ENCODE measurements at places on chromosomes 4 and X.

- no peak for DNase-seq
These were observed 378.9 kb downstream of the PPP1R2C start for GRCh38 chrX:42398967-42399631.

DNA sequence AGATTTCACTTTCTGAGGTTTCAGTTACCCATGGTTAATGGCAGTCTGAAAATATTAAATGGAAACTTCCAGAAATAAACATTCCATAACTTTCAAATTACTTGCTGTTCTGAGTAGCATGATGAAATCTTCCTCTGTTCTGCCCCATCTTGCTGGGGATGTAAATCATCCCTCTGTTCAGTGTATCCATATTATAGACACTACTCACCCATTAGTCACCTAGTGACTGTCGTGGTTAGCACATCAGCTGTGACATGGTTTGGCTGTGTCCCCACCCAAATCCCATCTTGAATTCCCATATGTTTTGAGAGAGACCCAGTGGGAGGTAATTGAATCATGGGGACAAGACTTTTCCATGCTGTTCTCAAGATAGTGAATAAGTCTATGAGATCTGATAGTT is 125.5 kb upstream of the GIMD1 start:
- no peak for DNase-seq

- no peak for DNase-seq
These were observed 103.6 kb downstream of the UCHL1 start for GRCh38 chr4:41360214-41360920.

DNA sequence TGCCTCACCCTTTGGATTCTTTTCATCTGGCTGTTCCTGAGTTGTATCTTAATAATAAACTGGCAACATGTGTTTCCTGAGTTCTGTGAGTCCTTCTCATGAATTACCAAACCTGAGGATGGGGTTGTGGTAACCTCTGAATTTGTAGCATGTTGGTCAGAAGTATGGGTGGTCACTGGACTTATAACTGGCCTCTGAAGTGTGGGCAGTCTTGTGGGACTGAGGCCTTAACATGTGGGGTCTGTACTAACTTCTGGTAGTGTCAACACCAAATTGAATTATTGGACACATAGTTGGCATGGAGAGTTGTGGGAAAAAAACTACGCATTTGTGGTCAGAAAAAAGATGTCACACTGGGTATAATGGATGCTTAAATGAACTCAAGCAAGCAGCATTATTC is 45.0 kb upstream of the TNIP3 start:
- DNase-seq = no peak

- no peak for DNase-seq
These were observed 15.8 kb upstream of the RGS12 start for GRCh38 chr4:3276986-3277385.

- DNase-seq = no peak
These were observed 89.9 kb downstream of the GPC4 start for GRCh38 chrX:133325422-133325821.

DNA sequence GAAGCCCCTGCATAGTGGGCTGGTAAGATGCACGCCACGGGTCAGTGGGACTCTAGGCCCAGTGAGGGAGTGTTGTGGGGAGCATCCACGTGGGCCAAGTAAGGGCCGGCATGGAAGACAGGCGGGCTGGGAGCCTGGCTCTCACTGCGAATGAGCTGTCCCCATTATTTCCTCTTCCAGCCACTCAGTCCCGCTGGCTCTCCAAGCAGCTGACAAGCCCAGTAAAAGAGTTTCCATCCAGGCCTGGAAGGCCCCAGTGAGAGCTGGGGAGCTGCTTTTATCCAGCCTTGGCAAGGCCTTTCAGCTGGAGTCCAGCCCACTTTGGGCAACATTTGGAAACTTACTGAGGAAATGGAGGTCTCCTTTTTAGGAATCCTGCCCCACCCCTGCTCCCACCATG is 24.9 kb downstream of the APLN start:
- DNase-seq = no peak

DNA sequence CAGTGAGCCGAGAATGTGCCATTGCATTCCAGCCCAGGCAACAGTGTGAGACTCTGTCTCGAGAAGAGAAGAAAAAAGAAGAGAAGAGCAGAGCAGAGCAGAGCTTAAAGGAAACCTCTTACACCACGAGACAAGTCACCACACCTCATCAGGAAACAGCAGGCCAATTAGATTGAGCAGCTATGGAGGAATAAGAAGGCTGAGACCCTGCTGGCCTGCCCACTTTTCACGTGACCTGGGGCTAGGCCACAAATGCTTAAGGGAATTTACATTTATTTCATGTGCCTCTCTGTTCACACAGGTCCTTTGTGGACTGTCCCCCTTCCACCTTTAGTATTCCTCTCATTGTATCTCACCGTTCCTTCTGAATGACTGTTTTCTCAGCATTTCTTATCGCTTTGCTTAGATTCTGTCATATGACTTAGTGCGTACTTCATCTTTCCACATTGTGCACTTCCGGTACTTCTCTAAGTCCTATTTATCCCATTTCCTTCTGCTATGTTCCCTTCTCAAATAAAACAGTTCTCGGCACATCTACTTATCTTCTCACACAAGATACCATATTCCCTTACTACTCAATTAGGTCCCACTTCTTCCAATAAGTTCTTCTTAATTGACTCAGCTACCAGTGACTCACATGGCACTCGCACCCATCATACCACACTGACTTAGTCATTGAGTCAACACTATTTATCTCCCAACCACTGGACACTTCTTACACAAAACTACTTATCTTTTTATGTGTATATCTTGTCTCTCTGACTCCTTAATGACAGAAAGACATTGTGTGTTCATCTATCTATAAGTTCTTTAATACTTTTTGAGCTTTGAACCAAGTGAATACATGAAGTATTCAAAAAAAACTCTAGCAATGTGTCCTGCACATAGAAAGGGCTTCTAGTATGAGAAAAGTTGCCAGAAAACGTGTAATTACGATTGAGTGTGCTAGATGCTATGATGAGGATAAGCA is 11.0 kb downstream of the CUL4B start:
- no peak for DNase-seq

DNA sequence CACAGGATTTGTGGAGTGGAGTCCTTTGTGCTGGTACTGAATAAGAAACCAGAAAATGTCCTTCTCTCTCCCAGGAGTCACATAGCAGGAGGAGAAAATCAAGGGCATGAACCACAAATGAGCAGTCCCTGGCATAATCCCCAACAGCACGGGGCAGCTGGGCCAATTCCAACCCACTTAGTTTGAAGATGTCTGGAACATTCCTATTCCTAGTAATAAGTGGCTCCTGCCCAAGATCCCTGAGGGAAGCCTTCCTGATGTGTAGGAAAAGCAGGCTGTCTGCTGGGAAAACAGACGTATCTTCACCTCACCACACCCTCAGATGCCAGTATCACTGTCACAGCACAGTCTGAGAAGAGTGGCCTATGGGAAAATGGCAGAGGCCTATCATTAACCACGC is 182.8 kb upstream of the MAP3K15 start:
- DNase-seq = no peak

DNA sequence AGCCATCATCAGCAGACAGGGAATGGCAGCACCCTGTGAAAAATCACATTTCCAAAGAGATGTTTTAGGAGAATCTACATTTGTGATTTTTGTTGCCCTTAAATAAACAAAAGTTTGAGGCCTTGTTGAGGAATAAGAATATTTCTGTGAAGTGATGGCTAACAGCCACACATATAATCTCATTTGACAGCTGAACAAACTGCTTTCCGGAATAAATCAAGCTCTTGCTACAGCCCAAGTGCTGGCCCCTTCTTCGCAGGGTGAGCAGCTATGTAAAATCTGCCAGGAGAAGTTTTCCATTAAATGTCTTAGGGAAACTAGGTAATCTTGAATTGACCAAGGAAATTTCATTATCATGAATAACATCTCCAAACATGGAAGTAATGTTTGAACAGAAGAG is 106.4 kb upstream of the GPM6B start:
- no peak for DNase-seq

DNA sequence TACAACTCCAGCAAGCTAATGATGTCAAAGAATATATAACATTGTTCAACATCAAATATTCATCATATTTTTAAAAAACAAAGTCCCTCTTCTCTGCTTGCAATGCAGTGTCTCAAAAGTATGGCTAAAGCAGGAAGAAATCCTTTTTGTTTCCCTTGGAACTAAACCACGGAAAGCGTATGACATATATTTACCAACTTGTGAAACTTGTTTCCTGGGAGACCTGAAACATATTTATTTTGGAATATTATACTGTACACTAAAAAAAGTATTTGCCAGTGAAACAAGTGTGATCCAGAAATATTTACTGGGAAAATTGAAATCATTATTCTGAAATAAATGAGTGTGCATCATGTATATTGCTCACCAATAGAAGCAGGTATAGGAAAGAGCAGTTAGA is 156.0 kb upstream of the ANKRD50 start:
- DNase-seq = no peak

DNA sequence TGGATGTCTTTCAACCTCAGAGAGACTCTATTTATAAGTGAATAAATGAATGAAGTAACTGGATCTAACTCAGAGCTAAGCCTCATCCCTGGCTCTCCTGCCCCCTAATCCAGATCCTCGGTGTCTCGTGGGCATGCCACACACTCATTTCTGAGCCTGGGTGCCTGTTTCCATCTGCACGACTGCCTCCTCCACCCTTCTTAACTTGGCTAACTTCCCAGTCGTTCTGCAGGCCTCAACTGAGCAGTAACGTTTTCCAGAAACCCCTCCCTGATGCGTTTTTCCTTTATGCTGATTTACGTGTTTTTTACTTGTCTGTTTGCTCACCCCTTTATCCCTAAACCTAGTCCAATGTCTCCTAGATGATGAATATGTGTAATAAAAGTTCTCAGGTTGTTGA is 186.9 kb upstream of the HS3ST1 start:
- DNase-seq = no peak

GRCh38 chrX:53047228-53047627 is 1.4 kb upstream of the GPR173 start:
- no peak for DNase-seq

DNA sequence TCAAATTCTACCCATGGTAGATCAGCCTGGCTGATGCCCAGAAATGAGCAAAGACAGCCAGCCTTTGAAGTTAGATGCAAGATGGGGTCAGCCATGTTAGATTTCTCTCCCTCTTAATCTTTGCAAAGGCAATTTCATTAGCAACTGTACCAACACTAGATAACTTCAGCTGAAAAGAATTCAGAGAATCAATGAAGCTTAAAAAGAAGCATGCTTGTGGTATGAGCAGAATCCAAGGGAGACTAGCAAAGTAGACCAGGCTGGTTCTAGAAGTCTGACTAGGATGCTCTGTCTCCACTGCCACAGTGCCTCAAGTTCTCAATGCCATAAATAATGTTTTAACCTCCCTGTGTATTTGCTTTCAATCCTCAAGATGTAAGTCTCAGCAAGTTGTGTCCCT is 247.3 kb downstream of the SLC7A11 start:
- DNase-seq = no peak

DNA sequence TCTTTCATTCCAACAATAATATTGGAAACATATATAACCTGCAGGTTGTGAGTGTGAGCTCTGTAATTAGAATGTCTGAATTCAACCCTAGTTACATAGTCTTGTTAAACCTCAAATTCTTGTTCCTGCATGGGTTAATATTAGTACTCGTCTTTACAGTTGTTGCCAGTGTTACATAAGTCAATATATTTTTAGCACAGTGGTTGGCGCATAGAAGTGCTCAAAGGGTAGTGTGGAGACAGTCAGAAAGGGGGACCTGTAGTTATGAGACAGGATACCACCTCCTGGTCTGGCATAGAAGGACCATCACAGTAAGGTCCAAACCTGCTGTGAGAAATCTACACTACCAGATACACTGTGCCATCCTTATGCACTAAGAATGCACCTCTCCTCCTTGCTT is 1045.9 kb upstream of the SLIT2 start:
- DNase-seq = no peak

GRCh38 chrX:71320126-71320525 is 18.6 kb downstream of the ITGB1BP2 start:
- no peak for DNase-seq

DNA sequence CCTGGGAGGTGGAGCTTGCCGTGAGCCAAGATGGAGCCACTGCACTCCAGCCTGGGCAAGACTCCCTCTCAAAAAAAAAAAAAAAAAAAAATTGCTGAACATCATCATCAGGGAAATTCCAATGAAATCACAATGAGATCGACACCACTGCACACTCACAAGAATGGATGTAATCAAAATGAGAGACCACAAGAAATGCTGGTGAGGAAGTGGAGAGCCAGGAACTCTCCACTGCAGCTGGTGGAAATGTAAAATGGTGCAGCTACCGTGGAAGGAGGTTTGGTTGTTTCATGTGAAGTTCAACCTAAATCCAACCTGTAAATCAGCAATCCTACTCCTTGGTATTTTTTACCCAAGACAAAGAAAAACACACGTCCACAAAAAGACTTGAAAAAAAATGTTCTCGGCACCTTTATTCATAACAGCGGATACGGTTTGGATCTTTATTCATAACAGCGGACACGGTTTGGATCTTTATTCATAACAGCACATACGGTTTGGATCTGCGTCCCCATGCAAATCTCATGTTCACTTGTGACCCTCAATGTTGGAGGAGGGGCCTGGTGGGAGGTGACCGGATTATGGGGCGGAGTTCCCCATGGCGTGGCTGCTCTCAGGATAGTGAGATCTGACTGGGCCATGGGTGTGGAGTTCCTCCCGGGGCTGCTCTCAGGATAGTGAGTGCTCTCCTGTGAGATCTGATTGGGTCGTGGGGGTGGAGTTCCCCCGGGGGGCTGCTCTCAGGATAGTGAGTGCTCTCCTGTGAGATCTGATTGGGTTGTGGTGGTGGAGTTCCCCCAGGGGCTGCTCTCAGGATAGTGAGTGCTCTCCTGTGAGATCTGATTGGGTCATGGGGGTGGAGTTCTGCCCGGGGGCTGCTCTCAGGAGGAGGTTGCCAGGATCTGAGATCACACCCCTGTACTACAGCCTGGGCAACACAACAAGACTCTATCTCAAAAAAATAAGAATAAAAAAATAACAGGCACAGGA is 7.7 kb downstream of the GAK start:
- peak; percentile 43 for DNase-seq

- no peak for DNase-seq
These were observed 305.2 kb upstream of the MAOA start for GRCh38 chrX:43350935-43351334.

- DNase-seq = no peak
These were observed 183.1 kb upstream of the LEF1 start for GRCh38 chr4:108351791-108352190.

Data from NAMALWA (cell line).